Activated T-helper 1 cell treated with Interleukin-2 at 50 U/mL for 16 hours (primary cell): ENCODE measurements at places on chromosomes 6 and 20.

GRCh38 chr20:32396646-32397160, 38.6 kb downstream of the ASXL1 start:
- no peak for DNase-seq

DNA sequence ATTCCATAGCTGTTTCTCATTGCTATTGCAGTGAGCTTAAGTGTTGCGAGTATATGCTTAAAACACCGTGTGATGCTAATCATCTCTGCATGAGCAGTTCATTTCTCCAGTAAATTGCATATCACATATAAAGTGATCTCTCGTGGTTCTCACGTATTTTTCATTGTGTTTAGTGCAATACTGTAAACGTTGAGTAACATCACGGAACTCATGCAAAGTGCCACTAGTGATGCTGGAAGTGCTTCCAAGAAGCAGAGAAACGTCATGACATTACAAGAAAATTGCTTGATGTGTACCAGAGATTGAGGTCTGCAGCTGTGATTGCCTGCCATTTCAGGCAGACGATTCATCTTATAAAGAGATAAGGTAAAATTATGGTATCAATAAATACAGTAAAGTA, 830.4 kb downstream of the GRIK2 start:
- DNase-seq = no peak

GRCh38 chr6:20678831-20679352, 144.6 kb downstream of the CDKAL1 start:
- no peak for DNase-seq

DNA sequence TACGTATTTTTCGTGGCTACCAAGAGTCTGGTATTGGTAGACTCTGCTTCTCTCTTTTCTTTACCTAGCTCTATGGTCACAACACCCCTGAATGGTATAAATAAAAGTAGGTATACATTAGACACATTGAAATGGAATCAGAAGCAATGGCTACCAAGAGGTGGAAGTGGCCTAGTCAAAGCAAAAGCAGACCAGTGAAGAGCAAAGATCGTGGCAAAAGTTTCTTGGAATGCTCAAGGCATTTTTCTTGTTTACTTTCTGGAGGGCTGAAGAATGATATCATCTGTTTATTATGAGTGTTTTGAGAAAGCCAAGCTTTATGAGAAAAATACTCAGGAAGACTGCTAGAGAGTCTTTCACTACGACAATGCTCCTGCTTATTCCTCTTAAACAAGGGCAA, 28.6 kb upstream of the MOCS1 start:
- DNase-seq = no peak

GRCh38 chr6:29602564-29603361, 17.8 kb downstream of the OR2H2 start:
- no peak for DNase-seq
